Activated CD8-positive, alpha-beta memory T cell treated with anti-CD3 and anti-CD28 coated beads for 4 hours (primary cell): ENCODE measurements at places on chromosomes 6 and 20.

- DNase-seq: peak; percentile 83
Measured at GRCh38 chr6:159968295-159969203, at the start of gene IGF2R. Gene IGF2R (plus strand): TSS chr6:159969082. CDS start chr6:159969247, 165 bp downstream.

GRCh38 chr6:36020154-36020553 lies 4.3 kb downstream of the SLC26A8 start:
- no peak for DNase-seq

DNA sequence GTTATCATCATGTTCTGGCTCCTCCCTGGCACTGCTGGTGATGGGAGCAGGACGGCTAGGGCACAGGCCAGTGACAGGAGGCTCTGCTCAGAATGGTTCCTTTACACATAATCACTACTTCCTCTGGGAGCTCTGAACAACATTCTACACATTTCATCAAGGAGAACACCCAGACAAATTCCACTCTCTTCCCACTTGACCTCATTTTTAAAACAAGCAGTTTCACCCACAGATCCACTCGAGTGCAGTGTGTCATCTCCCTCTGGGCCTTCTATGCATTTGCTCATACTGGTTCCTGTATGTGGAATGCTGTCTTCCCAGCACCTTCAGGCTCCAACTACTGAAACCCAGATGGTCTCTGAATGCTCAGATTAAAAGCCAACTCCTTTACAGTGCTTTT lies 84.8 kb downstream of the ELOVL5 start:
- DNase-seq: no peak

GRCh38 chr6:169173532-169174268 lies 79.9 kb downstream of the THBS2 start:
- no peak for DNase-seq

DNA sequence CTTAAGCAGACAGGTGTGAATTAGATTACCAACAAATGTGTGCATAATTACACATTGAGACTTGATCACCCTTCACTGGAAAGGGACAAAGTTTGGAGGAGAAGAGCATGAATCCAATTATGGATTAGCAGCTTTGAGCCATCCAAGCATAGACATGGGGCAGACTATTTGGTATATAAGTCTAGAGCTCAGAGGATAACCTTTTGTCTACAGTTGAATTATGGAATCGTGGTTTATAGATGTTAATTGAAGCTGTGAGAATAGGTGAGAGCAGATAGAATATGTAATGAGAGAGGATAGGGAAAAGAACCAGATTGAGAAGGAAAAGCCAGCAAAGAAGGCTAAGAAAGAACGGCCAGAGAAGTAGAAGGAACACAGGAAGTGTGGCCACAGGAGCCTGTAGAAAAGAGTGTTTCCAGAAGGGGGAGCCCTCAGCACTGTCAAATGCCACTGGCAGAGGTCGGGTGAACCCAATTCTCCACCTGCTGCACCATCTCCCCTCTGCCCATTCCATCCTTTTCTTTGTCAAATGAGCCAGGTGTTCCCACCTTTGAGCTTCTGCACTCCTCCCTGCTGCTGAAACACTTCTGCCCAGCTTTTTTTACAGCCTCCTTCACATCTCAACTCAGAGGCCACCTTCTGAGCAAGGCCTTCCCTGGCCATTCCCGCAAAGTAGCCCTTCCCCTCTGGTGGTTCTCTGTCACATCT lies 7.3 kb downstream of the DNTTIP1 start:
- DNase-seq: no peak

DNA sequence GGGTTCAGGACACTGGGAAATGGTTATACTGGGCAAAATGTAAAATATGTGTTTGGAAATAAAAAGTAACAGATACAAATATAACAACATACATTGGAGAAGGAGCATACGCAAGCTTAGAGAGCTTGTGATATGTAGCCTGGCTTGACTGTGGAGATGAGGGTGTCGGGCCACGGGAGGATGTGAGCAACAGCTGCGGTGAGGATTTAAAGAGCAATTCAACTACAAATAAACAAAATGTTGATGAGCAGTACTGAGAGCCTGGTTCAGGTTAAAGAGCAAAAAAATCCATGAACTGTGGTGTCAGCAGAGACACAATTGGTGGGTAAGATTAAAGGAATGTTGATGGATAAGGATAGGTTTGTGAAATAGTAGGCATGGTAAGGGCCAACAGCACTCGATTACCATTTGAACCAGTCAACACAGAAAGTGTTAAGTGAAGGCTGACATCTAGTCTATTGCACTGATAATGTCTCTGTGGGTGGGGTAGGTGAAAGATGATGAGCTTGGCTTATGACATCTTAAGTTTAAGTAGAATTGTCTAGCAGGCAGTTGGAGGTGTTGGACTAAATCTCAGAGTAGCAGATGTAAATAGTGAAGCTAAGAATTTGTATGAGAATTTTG lies 723.2 kb downstream of the EPM2A start:
- DNase-seq: no peak
